ENCODE measurements at places on chromosomes 12 and 14.

DNA sequence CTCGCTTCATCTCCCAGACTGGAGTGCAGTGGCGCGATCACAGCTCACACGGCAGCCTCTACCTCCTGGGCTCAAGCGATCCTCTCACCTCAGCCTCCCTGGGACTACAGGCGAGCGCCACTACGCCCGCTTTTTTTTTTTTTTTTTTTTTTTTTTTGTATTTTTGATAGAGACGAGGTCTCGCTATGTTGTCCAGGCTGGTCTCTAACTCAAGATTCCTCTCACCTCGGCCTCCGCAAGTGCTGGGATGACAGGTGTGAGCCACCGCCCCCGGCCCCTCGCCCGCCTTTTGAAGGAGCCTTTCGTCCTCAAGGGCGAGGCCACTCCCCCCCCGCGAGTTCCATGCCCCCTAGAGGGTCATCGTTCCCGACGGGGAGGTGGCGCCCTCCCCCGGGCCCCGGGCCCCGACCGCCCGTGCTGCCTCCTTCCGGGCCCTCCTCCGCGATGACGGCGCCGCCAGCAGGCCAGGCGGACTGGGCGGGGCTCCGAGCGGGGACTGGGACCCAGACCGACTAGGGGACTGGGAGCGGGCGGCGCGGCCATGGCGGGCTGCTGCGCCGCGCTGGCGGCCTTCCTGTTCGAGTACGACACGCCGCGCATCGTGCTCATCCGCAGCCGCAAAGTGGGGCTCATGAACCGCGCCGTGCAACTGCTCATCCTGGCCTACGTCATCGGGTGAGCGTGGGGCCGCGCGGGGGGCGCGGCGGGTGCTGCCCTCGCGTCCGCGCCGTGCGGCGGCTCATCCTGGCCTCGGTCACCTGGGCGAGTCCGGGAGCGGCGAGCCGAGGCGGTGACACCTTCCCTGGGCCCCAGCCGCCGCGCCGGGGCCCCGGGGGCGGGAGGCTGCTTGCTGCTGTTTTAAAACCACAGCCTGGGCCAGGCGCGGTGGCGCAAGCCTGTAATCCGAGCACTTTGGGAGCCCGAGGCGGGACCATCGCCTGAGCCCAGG, at the start of gene P2RX4:
Gene P2RX4 (plus strand): TSS at position 506 of the 949 bp plus-strand sequence. CDS start 36 bp downstream, at position 542.
- peak; percentile 79 for DNase-seq
- peak within 1 kb of the TSS; percentile 71 for H3K4me3 ChIP-seq
- peak within 1 kb of the TSS; percentile 90 for H3K27ac ChIP-seq
- H3K27me3 ChIP-seq, result peaks cover 4% of the 10 kb centered on the region
- peaks cover 5% of the 10 kb centered on the region for H3K36me3 ChIP-seq

DNA sequence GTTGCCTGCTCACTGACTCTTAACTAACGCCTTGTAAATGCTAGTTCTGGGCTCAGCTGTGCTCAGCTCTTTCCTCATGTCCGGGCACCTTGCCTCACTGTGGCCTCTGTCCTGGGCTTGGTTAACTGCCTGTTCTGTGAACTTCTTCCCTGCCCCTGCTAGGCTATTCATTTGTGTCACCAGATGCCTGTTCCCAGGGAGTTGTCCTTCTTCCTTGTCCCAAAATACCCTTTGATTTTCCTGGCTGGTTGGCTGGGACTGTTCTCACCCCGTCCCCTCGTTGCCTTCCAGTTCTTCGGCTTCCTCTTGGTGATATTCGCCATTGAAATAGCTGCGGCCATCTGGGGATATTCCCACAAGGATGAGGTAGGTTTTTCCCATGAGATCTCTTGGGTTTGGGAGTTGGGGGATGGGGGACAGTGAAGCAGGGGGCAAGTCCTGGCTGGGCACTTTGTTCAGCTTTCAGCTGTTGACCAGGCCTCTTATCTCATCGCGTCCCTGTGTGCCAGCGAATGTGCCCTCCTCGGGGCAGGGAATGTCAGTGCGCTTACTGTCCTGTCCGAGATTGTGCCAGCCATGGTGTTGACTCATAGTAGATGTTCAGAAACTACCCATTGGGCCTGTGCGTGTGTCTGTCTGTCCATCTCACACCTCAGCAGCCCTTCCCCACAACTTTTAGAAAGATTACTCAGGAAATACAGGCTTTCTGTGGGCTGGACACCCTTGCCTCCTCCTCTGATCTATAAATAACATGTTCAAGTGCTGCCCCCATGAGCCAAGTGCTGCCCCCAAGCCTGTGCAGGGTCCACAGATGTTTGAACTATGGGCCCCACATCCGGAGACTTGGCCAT, 33.1 kb downstream of the CD9 start:
- no peak overlapping the region for H3K4me3 ChIP-seq
- no peak for DNase-seq
- H3K27me3 ChIP-seq, result peaks cover 21% of the 10 kb centered on the region
- H3K27ac ChIP-seq, result no peak overlapping the region
- peaks cover 27% of the 10 kb centered on the region for H3K4me1 ChIP-seq

DNA sequence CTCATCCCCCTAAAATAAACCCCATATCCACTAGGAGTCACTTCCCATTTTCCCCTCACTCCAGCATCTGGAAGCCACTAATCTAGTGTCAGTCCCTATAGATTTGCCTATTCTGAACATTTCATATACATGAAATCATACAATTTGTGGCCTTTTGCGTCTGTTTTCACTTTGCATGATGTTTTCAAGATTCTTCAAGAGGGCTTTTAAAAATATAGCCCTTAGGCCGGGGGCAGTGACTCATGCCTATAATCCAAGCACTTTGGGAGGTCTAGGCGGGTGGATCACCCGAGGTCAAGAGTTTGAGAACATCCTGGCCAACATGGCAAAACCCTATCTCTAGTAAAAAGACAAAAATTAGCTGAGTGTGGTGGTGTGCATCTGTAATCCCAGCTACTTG, 104.7 kb downstream of the VEZT start:
- peak overlapping the region; percentile 71 for H3K27ac ChIP-seq
- no peaks in the 10 kb centered on the region for H3K36me3 ChIP-seq
- H3K4me3 ChIP-seq, result no peak overlapping the region
- peaks cover 52% of the 10 kb centered on the region for H3K4me1 ChIP-seq
- H3K27me3 ChIP-seq, result no peaks in the 10 kb centered on the region
- DNase-seq, result no peak

DNA sequence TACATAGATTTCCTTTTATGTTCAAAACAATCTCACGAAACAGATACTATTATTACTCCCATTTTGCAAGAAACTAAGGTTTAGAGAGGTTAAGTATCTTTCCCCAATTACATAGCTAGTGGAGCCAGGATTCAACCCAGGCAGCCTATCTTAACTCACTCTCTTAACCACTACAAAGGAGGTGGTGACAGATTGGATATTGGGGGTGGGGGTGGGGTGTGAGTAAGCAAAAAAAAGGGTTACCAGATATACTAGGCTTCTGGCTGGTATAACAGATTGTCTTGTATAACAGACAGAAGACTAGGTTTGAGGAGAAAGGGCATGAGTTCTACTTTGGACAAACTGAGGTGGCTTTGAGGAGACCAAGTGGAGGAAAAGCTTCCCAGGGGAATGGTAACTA, 2.1 kb downstream of the GMFB start:
- H3K27me3 ChIP-seq, result no peaks in the 10 kb centered on the region
- no peak overlapping the region for H3K27ac ChIP-seq
- H3K4me1 ChIP-seq, result peaks cover 20% of the 10 kb centered on the region
- DNase-seq, result no peak
- H3K4me3 ChIP-seq, result peak overlapping the region; percentile 51
- peaks cover 12% of the 10 kb centered on the region for H3K36me3 ChIP-seq

GRCh38 chr12:123054371-123054770, 73.9 kb downstream of the ARL6IP4 start:
- no peak for DNase-seq
- H3K27me3 ChIP-seq, result peaks cover 24% of the 10 kb centered on the region
- no peak overlapping the region for H3K27ac ChIP-seq

- peaks cover 6% of the 10 kb centered on the region for H3K4me1 ChIP-seq
- H3K27ac ChIP-seq, result no peak overlapping the region
- no peaks in the 10 kb centered on the region for H3K27me3 ChIP-seq
- DNase-seq, result no peak
- no peak overlapping the region for H3K4me3 ChIP-seq
Measured at GRCh38 chr14:99976681-99977080, 88.5 kb upstream of the EVL start.

- peaks cover 3% of the 10 kb centered on the region for H3K36me3 ChIP-seq
- H3K4me3 ChIP-seq, result no peak overlapping the region
- H3K27ac ChIP-seq, result no peak overlapping the region
Measured at GRCh38 chr12:130947028-130947613, 6.6 kb upstream of the ADGRD1 start.

- H3K27me3 ChIP-seq, result no peaks in the 10 kb centered on the region
- no peak overlapping the region for H3K27ac ChIP-seq
- H3K4me1 ChIP-seq, result peaks cover 16% of the 10 kb centered on the region
- no peak for DNase-seq
Measured at GRCh38 chr12:89098441-89099112, 253.7 kb downstream of the DUSP6 start.

DNA sequence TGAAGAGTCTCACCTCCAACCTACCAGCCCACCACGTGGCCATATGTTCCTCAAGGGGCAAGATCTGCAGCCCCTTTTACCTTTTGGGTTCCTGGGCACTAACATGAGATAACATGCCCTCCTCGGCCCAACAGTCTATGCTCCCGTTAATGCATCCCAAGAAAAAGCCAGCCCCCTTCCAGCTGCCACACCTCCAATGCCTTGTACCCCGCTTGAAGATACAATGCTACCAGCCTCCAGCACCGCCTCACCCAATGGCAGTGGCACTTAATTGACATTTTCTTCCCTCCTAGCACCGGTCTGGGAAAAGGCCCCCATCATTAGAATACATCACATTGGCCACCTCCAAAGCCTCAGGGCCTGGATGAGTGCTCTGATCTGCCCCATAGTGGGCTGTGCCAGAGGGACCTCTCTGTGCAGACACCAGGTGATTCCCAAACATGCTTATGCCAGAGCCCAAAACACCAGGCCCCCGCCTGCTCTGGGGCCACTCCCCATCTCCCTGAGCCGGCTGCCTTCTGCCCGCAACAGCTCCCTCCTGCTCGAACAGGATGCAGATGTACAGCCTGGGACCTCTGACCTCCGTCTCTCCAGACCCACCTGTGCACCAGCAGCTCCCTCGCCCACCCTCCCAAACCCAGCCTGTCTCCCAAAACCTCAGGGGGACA, 118.3 kb downstream of the NCOR2 start:
- no peak for DNase-seq
- H3K4me1 ChIP-seq, result no peaks in the 10 kb centered on the region
- H3K27me3 ChIP-seq, result no peaks in the 10 kb centered on the region
- H3K4me3 ChIP-seq, result no peak overlapping the region
- H3K36me3 ChIP-seq, result peaks cover 12% of the 10 kb centered on the region

- peaks cover 11% of the 10 kb centered on the region for H3K27me3 ChIP-seq
- H3K36me3 ChIP-seq, result no peaks in the 10 kb centered on the region
- no peak for DNase-seq
- H3K27ac ChIP-seq, result no peak overlapping the region
- no peaks in the 10 kb centered on the region for H3K4me1 ChIP-seq
- no peak overlapping the region for H3K4me3 ChIP-seq
Measured at GRCh38 chr12:13504074-13504473, 307.5 kb downstream of the EMP1 start.

- DNase-seq, result no peak
- no peaks in the 10 kb centered on the region for H3K4me1 ChIP-seq
- H3K27ac ChIP-seq, result no peak overlapping the region
- no peaks in the 10 kb centered on the region for H3K27me3 ChIP-seq
Measured at GRCh38 chr14:91098591-91098990, 15.3 kb upstream of the DGLUCY start.

DNA sequence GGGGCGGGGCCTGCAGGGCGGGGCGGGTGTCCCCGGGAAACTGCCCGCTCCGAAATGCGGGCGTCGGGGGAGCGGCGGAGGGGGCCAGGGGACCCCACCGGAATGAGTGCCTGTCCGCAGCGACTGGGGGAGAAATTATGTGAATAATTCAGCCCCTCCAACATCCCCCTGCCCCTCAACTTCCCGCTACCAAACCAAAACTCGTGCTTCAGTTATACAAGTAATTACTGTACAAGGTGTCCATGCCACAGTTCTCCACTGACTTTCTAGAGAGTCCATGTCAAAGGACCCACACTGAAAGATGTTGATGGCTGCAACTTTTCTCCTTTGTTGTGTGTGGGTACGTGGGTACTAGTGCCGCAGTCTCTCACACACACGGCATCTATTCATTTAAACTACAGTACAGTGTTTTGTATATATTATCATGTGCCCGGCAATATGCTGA, 414 bp upstream of the CDK17 start:
- H3K27ac ChIP-seq, result peak overlapping the region; percentile 62
- H3K4me3 ChIP-seq, result peak overlapping the region; percentile 79
- no peak for DNase-seq
- H3K4me1 ChIP-seq, result peaks cover 37% of the 10 kb centered on the region
- no peaks in the 10 kb centered on the region for H3K36me3 ChIP-seq

GRCh38 chr14:101961011-101961721, 3.2 kb upstream of the DYNC1H1 start:
- H3K36me3 ChIP-seq, result no peaks in the 10 kb centered on the region
- peaks cover 9% of the 10 kb centered on the region for H3K27me3 ChIP-seq
- peak; percentile 61 for DNase-seq
- H3K27ac ChIP-seq, result peak overlapping the region; percentile 7
- H3K4me1 ChIP-seq, result peaks cover 10% of the 10 kb centered on the region
- no peak overlapping the region for H3K4me3 ChIP-seq

GRCh38 chr12:106747973-106748436, 26.5 kb upstream of the RIC8B start:
- H3K4me1 ChIP-seq, result peaks cover 2% of the 10 kb centered on the region
- H3K36me3 ChIP-seq, result no peaks in the 10 kb centered on the region
- DNase-seq, result no peak
- H3K4me3 ChIP-seq, result no peak overlapping the region
- peaks cover 7% of the 10 kb centered on the region for H3K27me3 ChIP-seq

- no peak overlapping the region for H3K4me3 ChIP-seq
- no peaks in the 10 kb centered on the region for H3K4me1 ChIP-seq
- H3K27ac ChIP-seq, result no peak overlapping the region
- no peak for DNase-seq
- H3K36me3 ChIP-seq, result no peaks in the 10 kb centered on the region
Measured at GRCh38 chr12:101931498-101932326, 54.3 kb downstream of the DRAM1 start.

DNA sequence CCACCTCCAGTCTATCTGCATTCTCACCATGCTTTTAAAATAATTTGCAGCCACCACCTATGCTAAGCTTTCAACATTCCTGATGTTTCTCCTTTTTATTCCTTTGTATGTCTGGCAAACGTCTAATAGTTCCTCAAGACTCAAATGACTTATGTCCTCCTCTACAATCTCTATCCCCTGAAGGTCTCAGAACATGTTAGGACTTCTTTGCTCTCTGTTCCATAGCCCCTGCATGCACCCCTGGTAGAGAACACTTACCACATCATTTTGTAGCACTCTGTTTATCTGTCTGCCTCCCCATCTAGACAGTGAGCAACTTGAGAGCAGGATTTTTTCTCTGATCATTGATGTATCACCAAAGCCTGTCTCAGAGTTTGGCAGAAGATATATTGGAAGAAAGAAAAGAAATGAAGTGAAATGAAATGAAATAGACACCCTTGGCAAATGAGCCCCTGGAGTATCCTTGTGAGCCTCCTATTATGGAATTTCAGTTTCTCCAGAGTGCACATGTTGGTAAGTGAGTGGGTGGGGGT, 1231.2 kb upstream of the FLRT2 start:
- no peak for DNase-seq
- peaks cover 4% of the 10 kb centered on the region for H3K27me3 ChIP-seq
- H3K4me1 ChIP-seq, result peaks cover 13% of the 10 kb centered on the region
- H3K4me3 ChIP-seq, result no peak overlapping the region
- no peak overlapping the region for H3K27ac ChIP-seq
- no peaks in the 10 kb centered on the region for H3K36me3 ChIP-seq

- H3K27me3 ChIP-seq, result no peaks in the 10 kb centered on the region
- DNase-seq, result no peak
- H3K4me3 ChIP-seq, result no peak overlapping the region
Measured at GRCh38 chr14:54834081-54834480, 68.5 kb downstream of the GCH1 start.
